ENCODE measurements at places on chromosomes 12 and 14. TPM values are rescaled to one million over a fixed set of nuclear protein-coding genes. Genes with fewer than 3 reads are reported as not detected.

IRAK3 gene
- total RNA-seq = 3.0 TPM

DNA sequence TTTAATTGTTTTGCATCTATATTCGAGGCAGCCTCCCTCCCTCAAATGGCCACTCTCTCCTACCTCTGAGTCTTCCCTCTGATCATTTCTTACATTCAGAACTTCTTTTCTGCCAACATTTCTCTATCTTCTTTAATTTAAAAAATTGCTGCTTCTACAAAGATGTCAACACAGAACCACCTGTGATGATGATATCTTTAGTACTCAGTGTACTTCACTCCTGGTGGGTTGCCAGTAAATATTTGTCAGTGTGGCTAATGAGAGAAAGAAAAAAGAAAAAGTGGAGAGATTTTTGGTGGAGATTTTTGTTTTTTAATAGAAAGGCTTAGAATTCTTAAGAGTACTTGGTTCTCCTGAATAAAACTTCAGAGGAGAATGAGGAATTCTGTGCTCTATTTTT is 8.1 kb downstream of the RIC8B start:
- DNase-seq = no peak

DNA sequence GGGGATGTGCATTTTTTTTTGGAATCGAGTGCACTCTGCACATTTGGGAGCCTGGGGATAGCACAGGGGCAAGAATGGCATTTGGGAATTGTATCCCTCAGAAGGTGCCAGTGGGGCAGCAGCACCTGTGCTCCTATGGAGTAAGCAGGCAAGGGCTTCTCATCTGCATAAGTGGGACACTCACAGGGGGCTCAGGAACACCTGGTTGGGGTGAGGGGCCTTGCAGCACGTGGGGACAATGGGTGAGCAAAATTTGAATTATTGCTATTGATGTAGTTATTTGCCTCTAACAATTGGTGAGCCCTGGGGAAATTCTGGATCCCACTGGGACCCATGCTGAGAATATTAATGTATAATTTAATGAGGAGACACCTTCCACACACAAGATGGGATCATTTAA is 274.2 kb downstream of the TTC6 start:
- DNase-seq = no peak

DNA sequence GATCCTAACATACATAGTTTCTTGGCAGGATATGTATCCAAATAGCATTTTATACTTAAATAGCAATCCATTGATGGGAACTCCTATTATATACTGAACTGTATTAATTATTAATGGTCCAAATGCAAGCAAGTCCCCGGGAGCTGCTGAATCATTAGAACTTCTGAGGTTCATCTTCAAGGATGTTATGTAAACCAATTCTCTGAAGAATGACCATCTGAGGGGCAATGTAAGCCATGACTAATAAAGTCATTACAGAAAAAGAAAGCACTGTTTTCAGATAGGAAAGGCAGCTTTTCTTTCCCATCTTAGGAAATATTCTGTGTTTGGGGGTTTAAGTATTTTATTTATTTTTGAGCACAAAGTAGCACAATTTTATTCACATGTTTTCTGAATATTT is 166.1 kb upstream of the SLC16A7 start:
- no peak for DNase-seq

GRCh38 chr14:94992046-94992445 is 165.3 kb downstream of the DICER1 start:
- DNase-seq = no peak

DNA sequence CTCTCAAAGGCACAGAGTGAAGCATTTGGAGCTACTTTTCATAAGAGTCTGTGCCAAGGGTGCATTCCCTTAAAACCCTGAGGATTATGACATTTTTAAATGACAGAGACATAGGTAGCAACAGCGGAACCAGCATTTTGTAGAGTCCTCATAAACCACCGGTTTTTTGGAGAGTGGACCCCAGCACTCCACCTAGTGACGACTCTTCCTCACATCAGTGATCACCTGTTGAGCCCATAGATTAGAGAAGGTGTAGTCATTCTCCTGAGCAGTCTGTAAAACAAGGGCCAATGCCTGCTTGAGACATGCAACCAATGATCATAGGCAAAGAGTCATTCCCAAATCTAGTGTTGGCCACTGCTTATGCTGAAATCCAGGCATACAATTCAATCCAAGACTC is 399.1 kb downstream of the GXYLT1 start:
- DNase-seq = no peak

PTPN21 gene
- total RNA-seq = 46.6 TPM

SMCO3 gene
- total RNA-seq = not detected

TAS2R30 gene
- 1.2 TPM for total RNA-seq

MTRFR gene
- total RNA-seq = 7.9 TPM

DNA sequence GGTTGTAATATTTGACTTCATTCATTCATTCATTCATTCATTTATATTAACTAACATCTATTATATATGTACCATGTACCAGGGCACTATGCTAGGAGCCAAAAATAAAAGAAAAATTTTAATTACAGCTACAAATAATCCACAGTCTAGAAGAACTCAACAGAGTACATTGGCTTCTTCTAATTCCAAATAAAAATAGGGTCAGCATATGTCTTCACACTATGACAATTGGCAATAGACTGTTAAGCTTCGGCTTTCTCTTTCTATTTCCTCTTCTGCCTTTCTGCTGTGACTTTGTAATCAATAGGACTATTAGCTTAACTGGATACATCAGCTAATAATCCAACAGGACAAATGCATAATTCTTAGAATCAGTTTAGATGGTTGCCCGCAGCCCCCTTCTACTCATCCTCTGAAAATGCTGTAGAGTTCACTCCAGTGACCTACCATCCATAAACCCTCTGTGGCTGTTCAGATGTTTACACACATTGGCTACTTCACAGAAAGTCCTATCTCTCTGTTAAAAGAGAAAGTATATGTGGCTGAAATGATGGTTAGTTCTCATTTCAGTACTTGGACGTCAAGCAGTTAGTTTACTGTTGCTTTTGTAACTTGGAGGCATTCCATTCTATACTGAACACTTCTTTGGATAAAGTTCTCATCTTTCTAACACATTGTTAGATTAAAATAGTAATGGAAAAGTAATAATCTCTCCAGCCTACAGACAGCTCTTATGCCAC is 445.5 kb upstream of the GARIN6 start:
- DNase-seq = no peak

TCL1B gene
- total RNA-seq = not detected

- no peak for DNase-seq
Observed at GRCh38 chr12:50784501-50784900, 20.6 kb downstream of the ATF1 start.

GRCh38 chr14:81007131-81007530 is 51.7 kb downstream of the TSHR start:
- no peak for DNase-seq

SYNE3 gene
- 16.9 TPM for total RNA-seq

DNA sequence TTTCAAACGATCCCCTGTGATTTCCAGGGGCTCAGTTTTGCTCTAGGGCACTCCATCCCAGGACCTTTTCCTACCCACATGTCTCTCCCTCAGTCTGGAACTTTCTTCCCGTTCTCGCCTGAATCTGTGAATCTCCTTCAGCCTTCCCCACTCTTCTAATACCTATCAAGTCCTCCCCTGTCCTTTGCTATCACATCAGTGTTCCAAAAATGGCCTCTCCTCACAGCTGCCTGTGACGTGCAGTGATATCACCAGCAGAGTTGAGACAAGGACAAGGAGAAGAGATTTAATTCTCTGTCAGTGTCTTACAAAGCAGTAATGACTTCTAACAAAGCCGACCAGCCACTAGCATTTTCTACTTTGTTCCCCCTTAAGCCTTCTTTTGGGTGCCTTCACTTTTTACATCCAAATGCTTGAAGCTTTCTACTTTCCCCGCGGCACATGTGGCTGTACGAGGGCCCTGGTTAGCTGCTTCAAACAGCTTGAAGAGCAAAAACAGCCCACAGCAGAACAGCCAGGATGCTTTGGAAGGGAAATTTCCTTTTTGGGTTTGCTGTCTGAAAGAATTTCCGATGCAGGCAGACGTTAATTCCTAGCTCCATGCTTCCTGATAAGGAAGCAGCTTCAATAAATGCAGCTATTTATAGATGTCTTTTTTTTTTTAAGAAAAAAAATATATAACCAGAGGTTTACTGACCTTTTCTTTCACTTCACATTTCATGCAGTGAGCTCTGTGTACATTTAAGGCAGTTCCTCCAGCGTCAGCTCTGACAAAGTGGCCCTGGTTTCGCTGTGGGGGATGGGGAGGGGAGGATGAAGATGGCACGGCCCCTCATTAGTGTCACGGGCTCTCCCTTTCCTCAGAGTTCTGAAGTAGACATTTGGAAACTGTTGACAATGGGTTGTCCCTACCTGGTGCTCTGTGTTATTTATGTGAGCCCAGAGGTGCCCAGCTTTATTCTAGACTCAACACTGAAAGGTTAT is 109.3 kb downstream of the ETV6 start:
- peak; percentile 52 for DNase-seq

DNA sequence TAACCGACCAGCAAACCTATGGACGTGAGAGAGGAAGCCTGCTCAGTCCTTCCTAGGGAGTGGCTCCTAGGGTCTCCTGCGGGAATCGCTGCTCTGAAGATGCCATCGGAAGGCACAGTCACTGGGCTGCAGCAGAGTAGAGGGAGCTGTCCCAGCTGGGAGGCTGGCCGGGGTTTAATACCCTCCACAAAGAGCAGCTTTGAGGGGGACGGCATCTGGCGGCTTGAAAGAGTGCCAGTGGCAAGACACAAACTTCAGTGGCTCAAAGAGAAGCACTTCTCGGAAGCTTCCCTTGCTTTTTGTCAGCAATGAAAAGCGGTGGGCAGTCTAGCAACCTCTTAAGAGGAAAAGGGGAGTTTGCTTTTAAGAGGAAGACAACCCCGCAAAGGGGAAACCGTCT is 114.6 kb downstream of the TMEM132C start:
- no peak for DNase-seq

GRCh38 chr12:117139025-117139717 is 40.0 kb upstream of the TESC start:
- no peak for DNase-seq

GRCh38 chr12:126903027-126903876 is 1363.7 kb upstream of the TMEM132C start:
- no peak for DNase-seq

DNA sequence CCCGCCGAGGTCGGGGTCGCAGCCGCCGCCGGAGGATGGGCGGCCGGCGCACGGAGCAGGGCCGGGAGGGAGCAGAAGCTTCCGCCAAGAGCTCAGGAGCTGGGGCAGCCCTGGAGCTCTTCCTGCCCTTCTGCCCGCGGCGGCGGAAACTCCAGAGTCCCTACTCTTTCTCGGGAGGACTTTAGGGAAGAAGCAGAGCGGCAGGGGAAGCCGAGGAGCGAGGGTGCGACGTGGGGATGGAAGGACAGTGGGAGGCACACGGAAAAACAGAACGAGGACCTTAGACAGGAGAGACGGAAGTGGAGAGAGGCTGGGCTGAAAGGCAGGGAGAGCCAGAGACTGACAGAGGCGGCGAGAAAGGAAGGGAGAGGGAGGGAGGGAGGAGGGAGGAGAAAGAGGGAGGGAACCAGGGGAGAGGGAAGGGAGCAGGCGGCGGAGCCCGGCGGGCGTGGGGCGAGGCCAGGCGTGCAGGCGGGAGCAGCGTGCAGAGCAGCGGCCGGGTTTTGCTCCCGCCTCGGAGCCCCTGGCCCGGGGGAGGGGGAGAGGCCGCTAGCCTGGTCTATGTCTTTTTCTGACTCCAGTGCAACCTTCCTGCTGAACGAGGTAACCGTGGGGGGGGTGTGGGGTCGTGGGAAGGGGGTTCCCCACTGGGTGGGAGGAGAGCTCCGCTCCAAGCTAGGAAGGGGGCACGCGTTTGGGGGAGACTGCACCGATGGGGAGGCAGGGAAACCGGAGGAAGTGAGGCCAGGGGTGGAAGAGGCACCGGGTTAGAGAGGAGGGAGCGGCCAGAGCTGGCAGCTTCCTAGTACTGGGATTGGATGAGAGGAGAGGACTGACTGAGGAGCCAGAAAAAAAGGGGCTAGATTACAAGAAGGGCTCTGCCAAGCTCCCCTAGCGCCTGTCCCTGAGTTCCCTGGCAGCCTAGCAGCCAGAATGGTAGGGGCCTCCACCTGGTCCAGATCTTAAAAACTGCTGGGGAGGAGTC is 2.9 kb upstream of the CACNB3 start:
- DNase-seq = peak; percentile 83

DNA sequence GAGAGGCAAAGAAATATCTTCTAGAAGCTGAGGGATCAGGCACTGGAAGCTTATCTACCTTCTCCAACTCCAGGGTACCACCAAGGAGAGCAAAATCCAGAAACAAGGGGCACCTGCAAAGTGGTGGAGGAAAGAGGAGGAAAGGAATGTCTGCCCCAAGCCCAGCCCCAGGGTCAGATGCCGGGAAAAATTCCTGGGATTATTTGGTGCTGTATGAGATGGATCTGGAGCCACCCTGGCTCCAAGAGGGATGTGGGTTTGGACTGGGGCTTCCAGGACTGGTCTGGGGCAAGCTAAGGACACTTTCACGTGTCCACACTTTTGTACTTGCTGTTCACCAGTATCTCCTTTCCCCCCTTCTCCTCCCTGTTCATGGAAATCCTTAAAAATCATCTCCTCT is 69.8 kb downstream of the DPF3 start:
- DNase-seq = no peak

- no peak for DNase-seq
Observed at GRCh38 chr12:34334538-34334937, 312.2 kb downstream of the ALG10 start.

- DNase-seq = no peak
Observed at GRCh38 chr14:21436567-21437062, 19.3 kb downstream of the CHD8 start.

SERPINA1 gene
- 53.4 TPM for total RNA-seq

GRCh38 chr12:66627270-66627987 is 51.4 kb downstream of the GRIP1 start:
- no peak for DNase-seq

GRCh38 chr12:575129-575502 is 88.1 kb downstream of the NINJ2 start:
- no peak for DNase-seq

DNA sequence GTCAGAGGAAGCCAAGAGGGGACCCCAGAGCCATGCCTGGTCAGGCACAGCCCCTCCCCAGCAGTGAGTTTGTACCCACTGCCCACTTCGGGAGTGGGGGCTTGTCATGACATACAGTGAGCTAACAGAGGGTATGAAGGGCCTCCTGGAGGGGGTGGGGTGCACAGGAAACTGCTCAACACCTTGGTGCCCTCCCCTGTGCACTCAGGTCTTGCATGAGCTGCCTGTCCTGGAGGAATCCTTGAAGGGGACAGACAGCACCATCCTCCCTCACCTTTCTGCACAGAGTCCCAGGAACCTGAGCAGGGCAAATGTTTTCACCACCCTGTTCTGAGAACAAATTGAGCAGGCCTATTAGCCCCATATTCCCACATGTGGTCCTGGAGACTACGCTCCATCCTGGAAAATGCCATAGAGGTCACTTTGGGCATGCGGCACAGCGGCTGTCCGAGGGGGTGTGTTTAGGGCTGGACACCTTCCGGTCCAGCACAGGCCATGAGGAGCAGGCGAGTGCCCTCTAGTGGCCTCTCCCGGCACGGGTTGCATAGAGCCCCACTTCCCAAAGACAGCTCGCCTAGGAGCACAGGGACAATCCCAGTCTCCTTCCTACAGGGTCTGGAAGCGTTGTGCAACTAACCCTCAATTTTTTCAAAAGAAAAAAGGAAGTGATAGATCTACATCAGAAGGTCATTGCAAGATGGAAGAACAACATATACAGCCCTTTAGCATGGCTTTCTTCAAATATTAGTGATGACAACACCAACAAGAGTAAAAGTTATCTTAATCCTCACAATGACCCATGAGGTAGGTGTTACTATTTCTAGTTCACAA is 31.9 kb upstream of the ZFP36L1 start:
- DNase-seq = peak; percentile 89
